GM04504 (cell line): ENCODE measurements at places on chromosomes 13 and 19.

- no peak for DNase-seq
Observed at GRCh38 chr13:71624653-71625600, 242.1 kb downstream of the DACH1 start.

DNA sequence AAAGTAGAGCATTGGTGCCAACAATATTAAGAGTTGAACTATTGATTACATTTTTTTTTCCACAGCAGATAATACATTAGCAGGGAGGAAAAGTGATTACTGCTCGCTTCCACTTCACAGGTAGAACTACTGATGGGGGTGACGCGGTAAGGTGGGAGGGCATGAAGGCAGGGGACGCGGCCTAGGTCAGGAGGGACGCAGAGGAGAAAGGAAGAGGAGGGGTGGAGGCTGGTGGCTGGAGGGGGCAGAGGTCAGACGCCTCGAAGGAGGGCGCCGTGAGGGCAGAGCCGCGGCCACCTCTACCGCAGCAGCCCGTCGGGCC is 287 bp upstream of the B3GLCT start:
- DNase-seq: no peak

- no peak for DNase-seq
Observed at GRCh38 chr13:31321457-31321856, 121.7 kb downstream of the B3GLCT start.

GRCh38 chr19:56969759-56970178 is 129.2 kb upstream of the PEG3 start:
- DNase-seq: no peak

GRCh38 chr13:79386125-79386826 is 19.8 kb downstream of the RBM26 start:
- DNase-seq: no peak

GRCh38 chr19:406971-407510 is 1.9 kb downstream of the C2CD4C start:
- no peak for DNase-seq

DNA sequence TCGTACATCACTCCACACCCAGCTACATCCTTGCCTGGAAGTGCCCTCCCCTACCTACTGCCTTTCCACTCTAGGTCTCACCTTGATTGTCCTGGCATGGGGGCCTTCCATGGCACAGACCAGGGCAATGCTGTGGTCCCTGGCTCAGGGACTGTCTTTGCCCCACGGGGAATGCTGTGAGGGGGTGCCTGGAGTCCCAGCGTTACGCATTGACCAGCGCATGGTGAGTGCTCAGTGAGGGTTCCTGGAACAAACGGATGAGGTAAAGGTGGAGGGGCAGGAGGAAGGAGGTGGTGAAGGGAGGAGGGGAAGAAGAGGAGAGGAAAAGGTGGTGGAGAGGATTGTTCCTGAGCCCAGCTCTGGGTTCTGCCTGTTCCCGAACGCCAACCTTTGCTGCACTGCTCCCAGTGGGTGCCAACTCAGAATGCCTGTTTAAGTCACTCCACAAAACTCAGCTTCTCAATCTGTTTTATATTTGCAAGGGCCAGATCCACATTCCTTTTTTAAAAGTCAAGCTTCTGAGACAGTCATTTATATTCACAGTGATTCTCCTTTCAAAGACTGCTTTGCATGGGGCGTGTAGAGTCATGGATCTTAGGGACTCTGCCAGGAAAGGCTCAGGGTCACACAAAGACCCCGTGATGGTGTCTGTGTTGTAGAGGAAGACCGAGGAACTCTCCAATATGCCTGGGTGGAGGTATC is 40.8 kb downstream of the CHST8 start:
- DNase-seq: no peak

DNA sequence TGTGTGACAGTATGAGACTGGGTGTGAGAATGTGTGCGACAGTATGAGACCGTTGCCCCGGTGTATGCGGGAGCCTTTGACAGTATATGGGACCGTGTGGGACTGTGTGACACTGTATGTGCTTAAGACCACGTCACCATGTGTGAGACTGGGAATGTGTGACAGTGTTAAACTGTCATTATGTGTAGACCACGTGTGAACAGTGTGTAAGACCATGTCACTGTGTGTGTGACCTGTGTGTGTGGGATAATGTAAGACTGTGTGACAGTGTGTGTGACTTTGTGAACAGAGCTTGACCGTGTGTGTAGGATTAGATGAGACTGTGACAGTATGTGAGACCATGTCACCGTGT is 549 bp downstream of the ZNF583 start:
- DNase-seq: no peak

DNA sequence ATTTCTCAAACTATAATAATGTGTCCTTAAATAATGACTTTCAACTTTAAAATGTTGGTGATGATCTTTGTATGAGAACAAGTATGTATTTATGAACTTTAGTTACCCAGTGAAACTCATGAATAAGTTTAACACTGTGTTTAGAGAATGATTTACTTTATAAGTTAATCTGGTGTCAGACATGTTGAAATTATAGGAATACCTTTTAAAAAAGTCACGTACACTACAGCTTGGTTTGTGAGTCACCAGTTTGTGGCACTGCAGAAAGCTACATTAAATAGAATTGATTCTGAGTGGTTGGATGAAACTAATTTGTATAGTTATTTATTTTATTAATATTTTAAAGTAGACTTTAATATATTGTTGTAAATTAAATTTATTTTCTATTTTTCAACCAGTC is 1366.2 kb upstream of the PCDH20 start:
- DNase-seq: no peak

DNA sequence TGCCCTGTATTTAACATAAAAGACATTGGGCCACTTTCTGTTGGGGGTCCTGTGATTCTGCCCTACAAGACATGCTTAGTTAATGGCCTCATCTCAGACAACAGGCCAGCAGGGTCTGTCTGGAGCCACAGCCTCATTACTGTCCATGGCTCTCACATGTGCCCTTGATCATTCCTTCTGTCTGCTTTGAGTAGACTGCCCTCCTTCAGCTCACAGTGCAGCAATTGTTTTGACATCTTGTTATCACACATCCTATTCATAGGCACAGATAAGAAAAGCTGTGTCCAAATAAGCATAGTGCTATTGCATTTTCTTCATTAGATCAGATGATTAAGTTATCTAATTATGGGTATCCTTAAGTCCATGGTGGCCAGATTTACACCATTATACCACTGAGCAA is 127.9 kb downstream of the KCTD12 start:
- no peak for DNase-seq

DNA sequence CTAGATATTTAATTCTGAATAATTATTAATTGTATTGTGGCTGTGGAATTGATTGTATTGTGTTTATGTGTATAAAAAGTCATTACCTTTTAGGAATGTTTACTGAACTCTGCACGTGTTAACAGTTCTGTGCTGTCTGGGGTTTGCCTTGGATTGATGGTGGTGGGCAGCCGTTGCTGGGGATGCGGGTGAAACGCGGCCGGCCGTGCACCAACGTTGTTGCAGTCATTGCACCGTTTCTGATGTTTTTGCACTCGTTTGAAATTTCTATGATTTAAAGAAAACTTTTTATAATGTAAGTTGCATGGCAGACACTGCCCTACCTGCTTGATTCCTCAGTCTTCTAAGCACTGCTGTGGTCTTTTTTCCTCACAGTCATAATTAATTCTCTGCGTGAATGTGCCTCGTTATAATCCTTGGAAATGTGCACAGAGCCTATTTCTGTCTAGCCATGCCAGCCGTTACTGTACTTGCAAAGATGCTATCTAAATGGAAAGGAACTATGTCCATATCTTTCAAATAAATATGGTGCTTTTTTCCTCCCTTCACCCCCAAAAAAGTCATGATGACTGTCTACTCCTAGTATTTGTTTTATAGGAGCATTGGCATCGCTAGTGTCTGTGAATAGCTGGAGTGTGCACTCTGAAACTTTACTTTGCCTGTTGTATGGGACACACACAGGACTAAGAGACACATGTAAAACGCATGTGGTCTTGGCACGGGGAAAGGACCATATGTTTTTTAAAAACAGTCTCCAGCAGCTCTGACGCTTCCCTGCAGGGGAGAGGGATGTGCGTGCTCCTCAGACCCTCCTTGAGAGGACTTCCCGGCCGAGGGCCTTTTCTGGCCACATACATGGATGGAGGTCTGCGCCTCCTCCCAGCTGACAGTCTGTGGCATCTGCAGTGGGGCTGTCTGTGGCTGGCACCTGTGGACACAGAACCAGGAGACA is 40.7 kb upstream of the MCF2L start:
- no peak for DNase-seq

DNA sequence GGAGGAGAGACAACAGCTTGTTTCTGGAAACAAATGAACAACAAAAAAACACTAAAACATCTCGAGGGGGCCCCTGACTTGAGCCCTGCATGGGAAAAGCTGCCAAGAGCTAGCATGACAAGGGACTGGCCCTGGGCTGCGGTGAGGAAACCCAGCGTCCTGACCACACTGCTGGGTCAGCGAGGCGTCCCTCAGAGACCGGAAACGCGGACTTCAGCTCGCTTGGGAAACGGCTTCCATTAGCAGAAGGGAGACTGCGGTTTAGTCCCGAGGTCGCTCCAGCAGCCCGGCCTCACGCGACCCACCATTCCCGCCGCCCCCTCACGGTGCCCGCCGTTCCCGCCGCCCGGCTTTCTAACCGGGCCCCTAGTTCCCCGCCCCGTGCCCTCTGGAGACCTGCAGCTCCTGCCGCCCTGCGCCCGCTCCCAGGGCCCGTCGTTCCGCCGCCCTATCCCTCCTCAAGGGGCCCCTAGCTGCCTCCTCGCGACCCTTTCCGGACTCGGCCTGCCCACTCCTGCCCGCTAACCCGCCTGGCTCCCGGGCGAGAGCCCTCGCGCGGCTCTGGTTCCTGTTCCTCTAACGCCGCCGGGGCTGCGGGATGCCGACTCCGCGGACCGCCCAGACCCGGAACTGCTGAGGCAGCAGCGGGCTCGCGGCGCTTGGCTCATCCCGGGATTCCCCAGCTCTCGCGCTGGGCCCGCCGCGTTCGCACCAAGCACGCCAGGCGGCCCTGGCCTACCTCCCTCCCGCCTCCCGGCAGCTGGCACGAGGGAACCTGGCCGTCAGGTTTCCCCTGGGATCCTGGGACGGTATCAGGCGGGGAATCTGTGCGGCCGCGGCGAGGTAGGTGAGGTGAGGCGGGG is at the start of gene CCDC122:
Gene CCDC122 (minus strand): TSS at position 849 of the 863 bp plus-strand sequence. CDS start 10,364 bp downstream, outside the sequence.
- peak; percentile 69 for DNase-seq

- DNase-seq: no peak
Observed at GRCh38 chr13:88456151-88456550, 785.0 kb downstream of the SLITRK5 start.

GRCh38 chr19:18708452-18709231 is 25.2 kb downstream of the CRTC1 start:
- no peak for DNase-seq

- no peak for DNase-seq
Observed at GRCh38 chr19:13700621-13701020, 63.7 kb upstream of the MRI1 start.

- DNase-seq: no peak
Observed at GRCh38 chr19:47699360-47699917, 13.8 kb upstream of the EHD2 start.

GRCh38 chr13:39729156-39729555 is 73.7 kb downstream of the COG6 start:
- DNase-seq: no peak

- no peak for DNase-seq
Observed at GRCh38 chr19:383040-383439, 25.9 kb downstream of the C2CD4C start.

DNA sequence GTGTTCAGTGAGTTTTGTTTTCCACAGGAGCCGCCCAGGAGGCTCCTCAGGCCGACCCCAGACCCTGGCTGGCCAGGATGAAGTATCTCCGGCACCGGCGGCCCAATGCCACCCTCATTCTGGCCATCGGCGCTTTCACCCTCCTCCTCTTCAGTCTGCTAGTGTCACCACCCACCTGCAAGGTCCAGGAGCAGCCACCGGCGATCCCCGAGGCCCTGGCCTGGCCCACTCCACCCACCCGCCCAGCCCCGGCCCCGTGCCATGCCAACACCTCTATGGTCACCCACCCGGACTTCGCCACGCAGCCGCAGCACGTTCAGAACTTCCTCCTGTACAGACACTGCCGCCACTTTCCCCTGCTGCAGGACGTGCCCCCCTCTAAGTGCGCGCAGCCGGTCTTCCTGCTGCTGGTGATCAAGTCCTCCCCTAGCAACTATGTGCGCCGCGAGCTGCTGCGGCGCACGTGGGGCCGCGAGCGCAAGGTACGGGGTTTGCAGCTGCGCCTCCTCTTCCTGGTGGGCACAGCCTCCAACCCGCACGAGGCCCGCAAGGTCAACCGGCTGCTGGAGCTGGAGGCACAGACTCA is 12.9 kb downstream of the B3GNT3 start:
- DNase-seq: no peak

DNA sequence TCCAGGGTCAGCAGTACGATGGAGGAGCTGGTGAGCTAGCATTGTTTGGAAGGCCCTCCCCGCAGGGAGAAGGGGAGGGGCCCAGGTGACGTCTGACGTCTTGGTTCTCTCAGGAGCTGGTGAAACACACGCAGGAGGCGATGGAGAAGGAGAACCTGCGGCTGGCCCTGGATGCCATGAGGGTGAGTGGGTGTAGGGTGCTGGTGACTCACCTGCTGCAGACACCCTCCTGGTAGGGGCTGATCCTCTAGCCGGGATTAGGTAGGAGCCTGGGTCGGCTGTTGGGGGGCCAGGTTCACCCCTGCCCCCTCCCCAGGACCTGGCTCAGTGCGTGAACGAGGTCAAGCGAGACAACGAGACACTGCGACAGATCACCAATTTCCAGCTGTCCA is 55.8 kb downstream of the VAV1 start:
- DNase-seq: no peak

DNA sequence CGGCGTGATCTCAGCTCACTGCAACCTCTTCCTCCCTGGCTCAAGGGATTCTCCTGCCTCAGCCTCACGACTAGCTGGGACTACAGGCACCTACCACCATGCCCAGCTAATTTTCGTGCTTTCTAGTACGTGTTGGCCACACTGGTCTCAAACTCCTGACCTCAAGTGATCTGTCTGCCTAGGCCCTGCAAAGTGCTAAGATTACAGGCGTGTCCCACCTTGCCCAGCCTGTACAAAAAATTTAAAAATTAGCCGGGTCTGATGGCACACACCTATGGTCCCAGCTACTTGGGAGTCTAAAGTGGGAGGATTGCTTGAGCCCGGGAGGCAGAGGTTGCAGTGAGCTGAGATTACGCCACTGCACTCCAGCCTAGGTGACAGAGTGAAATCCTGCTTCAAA is 4.7 kb upstream of the MEX3D start:
- no peak for DNase-seq

GRCh38 chr13:95494082-95494681 is 58.3 kb upstream of the CLDN10 start:
- peak; percentile 24 for DNase-seq

DNA sequence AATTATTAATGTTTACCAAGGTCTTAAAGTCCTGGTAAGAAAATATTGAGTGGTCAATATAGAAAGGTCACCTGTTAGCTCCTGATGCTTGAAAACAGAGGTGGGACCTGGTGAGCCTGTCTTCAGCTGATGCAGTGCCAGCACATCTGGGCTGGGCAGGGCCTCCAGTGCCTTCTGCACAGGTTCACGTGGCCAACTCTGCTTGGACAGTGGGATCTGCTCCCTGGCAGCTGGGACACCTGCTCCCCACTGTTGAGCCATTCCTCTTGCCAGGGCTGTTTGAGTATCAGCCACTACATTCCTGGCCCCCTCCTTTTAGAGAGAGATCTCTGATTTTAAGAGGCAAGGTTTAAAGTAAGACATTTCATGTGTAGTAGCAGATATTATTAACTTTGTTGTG is 135.0 kb downstream of the TM9SF2 start:
- no peak for DNase-seq
